ENCODE measurements at places on chromosomes 4 and X.

DNA sequence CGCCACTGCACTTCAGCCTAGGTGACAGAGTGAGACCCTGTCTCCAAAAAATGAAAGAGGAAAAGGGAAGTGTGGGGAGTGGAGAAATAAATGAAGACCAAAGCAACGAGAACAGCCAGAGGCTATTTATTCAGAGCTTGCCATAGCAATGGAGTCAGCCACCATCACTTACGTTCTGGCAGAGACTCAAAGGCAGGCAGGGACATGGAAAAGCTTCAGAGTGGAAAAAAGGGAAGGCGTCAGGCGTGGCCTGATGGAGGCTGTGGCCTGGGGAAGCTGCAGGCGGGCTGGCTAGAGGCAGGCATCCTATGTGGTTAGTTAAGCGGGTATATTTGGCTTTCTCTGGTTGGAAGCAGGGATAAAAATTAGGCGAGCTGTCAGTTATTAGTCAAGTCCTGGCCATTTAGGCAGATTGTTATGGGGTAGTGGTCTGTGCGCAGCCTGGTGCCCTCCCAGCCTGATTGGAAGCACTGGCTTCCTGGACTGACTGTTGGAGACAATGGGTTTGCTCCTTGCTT is 73.3 kb downstream of the DCTD start:
- no peak for DNase-seq

- no peak for DNase-seq
Observed at GRCh38 chr4:39201963-39202362, 19.6 kb downstream of the WDR19 start.

GRCh38 chr4:137998666-137999429 is 243.3 kb downstream of the SLC7A11 start:
- no peak for DNase-seq

DNA sequence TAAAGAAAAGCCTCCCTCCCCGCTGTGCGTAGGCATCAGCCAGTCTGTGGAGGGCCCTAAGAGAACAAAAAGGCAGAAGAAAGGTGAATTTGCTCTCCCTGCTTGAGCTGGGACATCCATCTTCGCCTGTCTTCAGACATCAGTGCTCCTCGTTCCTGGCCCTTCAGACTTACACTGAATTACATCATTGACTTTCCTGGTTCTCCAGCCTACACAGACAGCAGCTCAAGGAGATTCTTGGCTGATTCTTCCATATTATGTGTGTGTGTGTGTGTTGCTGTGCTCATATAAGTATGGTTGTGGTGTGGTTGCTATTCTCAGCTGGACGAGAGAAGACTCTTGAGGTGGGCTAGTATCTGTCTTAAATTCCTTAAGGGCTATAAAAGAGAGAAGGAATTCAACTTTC is 35.5 kb upstream of the CD99L2 start:
- DNase-seq: no peak

All from hindlimb muscle (tissue), 1 donor.